Activated effector memory CD4-positive, alpha-beta T cell treated with Interleukin-2 at 50 U/mL for 16 hours (primary cell): ENCODE measurements at places on chromosomes 5 and 9.

GRCh38 chr5:134595458-134595838 lies 37.2 kb downstream of the SAR1B start:
- no peak for DNase-seq

- no peak for DNase-seq
Measured at GRCh38 chr5:76690704-76691466, 25.0 kb upstream of the F2R start.

DNA sequence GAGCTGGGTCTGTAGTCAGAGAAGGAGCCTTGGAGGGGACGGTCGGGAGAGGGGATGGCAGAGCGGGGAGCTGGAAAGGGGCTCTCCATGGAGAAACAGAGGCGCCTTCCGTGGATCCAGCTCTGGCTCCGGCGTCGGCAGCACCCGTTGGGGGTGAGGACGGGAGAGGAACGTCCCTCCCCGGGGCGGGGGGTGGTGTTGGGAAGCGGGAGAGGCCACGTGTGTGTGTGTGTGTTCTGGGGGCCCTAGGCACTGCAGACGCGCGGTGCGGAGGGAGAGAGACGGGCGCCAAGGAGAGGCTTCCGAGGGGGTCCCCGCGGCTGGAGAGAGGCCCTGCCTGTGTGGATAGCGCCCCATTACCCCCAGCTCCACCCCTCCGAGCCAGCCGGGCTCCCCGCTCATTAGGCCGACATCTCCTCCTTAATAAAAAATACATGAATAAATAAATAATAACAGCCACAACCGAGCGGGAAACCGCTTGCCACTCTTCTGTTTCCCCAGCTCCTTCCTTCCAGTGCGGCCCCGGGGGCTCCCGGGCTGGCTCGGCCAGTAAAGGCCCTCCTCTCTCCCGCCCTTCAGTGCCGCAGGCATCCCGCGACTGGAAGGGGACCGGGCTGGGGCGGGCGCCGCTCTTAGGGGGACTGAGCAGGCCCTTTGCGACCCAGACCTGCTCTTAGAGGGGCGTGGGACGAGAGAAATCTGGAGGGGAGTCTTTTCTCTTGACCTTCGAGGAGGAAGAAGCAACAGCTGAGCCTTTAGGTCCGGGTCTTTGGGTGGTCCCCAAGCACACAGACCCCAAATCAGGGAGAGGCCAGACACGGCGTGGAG lies 71.3 kb upstream of the ARAP3 start:
- DNase-seq: no peak

DNA sequence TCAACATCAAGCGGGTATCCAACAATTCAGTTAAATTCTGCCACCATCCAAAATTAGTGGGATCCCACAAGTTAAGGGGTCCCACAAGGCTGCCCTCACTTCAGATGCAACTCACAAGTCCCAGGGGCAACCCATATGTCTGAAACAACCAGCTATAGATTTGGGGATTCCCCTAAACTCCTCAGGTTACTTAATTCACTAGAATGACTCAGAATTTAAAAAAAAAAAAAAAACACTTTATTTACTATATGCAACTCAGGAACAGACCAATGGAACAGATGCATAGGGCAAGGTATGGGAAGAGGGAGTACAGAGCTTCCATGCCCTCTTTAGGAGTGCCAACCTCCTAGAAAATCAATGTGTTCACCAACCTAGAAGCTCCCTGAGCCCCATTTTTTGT lies 15.1 kb downstream of the AUH start:
- DNase-seq: no peak

DNA sequence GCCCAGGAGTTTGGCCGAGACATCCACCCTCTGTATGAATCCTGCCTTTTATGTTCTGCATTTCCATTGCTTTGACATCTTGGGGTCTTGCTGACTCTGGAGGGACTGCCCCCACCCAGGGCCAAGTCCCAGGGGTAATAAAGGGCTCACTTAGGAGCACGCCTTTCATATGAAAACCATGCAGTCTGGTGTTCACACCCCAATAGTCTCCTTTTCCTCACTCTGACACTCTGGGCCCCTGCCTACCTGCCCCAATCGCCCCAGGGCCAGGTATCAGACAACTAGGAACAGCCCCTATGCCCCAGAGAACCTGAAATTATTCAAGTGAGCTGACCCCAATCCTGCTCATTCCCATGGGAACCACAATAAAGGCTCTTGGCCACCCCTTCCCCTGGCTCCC lies 33.1 kb upstream of the RAPGEF1 start:
- DNase-seq: no peak

DNA sequence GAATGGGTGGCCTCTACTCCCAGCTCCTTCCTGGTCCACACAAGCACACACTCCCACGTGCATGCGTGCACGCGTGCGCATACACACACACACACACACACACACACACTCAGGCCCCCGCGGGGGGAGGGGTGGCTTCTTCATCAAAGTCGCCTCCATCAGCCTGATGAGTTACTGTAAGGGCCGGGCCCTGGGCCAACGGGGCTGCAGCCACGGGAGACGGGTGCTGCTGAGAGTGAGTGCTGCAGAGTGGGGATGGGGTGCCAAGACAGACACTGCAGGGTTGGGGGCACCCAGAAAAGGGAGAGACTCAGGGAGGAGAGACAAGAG lies 18.1 kb downstream of the CNTFR start:
- no peak for DNase-seq

GRCh38 chr5:95961617-95962474 lies at the start of gene ELL2:
TSS of gene ELL2 (minus strand) at chr5:95961851. CDS start at chr5:95961721, 130 bp downstream.
- peak; percentile 86 for DNase-seq

DNA sequence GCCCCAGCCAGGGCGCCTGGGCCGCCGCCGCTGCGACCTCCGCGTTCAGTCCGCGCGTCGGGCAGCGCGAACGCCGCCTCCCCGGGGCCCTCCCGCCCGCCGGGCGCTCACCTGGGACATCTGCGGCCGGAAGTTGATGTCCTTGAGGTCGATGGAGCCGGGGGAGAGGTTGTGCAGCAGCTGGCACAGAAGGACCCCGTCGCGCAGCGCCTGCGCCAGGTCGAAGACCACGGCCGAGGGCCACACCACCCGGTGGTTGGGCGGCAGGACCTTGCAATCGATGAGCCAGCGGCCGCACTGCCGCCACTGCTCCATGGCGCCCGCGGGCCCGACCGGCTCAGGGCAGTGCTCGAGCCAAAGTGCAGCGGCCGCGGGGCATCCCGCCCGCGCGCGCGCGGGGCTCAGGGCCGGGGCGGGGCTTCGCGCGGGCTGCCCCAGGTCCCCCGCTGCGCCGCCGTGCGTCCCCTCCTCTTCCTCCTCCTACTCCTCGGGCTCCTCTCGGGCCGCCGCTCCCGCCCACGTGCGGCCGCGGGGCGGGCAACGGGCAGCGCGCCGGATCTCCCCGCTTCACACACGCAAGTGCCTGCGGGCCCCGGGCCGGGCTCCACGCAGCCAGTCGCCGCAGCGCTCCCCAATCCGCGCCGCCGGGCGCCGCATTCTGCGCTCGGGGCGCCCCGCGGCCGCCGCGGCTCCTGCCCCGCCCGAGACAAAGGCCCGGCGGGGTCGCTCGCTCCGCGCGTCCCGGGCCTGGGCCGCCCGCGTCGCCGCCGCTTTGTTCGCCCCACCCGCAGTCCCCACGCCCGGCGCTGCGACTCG lies at the start of gene VAV2:
Gene VAV2, minus strand, starts transcription at position 361 of the 816 bp plus-strand sequence. Its CDS starts 46 bp downstream, at position 315.
- peak; percentile 18 for DNase-seq

GRCh38 chr5:171710451-171711024 lies 75.1 kb upstream of the SMIM23 start:
- no peak for DNase-seq

GRCh38 chr9:1922026-1922425 lies 93.1 kb upstream of the SMARCA2 start:
- no peak for DNase-seq

- no peak for DNase-seq
Measured at GRCh38 chr5:22431406-22431805, 421.7 kb downstream of the CDH12 start.

DNA sequence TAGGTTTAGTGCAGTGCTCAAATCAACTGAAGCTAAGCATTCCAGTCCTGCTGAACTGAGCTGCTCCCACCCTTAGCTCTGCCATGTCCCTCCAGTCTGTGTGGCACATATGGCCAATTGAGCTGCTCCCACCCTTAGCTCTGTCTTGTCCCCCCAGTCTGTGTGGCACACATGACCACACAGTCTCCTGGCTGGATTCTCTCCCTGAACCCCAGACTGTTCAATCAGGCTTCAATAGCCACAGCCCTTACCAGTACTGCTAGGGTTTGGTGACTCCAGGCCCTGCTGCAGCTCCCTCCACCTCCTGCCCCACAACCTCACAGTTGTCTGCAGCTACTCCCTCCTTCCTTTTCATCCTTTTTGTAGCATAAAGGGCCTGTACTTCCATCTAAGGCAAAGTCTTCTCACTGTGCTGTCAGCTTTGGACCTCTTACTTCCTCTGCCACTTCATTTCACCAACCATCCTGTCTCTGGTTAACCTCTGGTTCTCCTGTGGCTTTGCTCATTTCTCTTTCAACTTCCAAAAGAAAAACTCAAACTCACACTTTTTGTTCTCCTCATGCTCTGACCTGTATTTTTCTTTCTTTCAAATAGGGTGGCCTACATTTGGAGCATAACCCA lies 50.8 kb downstream of the ADAMTS12 start:
- no peak for DNase-seq

DNA sequence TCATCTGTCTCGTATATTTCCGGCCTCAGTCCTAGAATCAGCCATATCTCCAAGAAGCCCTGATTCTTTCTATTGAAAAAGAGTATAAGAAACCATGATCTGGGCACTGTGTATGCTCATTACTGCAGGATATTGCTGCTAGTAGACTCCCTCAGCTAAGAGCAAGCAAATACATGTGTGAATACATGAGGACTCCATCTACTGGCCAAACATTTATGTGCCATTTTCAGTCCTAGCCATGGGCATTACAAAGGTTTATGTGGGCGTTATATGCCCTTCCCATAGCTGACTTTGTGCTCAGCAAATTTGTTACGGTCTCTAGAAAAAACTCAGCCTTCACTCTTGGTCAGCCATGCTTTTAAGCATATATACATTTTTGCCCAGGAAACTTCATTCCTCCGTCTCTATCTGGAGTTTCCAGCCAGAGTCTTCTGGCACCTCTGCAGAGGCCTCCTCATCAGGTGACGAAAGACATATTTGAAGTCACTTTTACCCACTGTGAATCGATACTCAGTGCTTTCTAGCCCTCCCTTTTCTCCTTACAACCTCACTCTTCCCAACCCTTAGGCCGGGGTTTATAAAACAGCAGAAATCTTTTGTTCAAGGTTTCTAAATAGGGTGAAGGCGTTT lies 1495.6 kb upstream of the CDH6 start:
- DNase-seq: no peak

DNA sequence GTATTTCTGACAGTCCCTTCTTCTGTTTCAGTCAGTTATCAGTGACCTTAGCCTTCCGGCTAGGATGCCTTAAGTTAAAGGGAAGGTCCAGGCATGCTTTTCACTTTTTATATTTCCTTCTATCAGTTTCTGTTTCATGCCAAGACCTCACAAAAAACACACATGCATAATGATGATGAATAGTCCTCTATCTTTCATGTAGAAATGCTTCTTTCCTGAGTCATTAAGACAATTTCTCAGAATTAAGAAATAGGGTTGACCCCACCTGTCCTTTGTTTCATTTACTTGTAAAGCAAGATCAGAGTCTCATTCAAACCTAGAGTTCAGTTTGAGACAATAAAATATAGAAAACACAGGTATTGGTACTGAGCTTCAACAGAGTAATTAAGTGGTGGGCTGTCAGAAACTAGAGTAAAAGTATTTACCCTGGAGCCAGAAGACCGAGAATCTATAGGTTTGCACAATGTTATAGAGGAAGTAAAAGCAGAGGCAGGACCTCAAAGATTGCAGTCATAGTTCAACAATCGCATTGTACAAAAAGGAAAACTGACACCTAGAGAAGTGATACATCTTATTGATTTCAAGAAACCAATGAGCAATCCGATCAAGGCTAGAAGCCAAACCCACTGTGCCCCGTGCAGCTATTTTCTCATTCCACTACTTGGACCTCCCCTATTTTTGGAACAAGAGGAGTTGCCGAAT lies 118.7 kb upstream of the PUM3 start:
- DNase-seq: no peak

DNA sequence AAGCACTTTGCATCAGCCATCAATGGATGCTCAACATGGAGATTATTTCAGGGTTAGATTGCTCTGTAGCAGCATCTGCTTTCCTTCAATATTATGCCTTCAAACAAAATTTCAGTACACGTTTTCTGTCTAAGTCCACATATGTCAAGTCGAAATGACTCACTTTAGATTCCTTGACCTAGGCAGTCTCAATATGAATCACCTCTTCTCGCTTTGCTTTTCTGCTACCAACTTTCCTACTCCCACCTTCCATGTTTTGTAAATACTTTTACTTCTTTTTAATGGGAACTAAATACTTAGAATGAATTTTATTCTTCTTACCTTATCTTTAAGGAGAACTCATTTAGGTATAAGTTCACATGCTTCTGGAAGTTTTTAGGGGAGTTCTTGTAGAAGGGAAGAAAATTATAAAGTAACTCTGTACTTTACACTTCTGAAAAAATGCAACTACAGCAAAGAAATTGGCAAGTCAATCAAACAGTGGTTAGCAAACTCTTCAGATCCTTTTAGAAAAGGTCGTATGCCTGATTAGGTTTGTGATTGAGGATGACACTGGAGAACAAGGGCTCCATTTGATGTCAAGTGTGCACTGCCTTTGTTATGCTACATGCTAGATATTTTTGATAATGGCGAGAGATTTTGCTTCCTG lies 478.5 kb upstream of the SMARCA2 start:
- DNase-seq: no peak

DNA sequence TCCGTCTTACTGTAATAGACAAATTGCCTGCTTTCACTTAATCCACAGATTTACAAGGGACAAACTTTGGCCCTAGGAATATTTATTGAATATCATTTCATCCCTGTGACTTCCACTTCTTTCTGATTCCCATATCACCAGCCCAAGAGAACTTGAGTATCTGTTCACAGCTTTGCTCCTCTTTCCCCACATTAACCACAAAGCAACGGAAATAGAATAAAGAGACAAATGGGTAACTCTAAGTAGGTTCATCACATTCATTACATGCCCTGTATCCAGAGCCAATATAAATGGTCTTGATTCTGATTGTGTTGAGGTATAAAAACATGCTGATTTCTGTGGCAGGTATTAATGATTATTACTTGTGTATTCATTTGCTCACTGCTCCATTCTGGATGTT lies 41.9 kb downstream of the TMEM252 start:
- DNase-seq: no peak
